Bone marrow (tissue), 2 donors: ENCODE measurements at places on chromosomes 2 and 18.

DNA sequence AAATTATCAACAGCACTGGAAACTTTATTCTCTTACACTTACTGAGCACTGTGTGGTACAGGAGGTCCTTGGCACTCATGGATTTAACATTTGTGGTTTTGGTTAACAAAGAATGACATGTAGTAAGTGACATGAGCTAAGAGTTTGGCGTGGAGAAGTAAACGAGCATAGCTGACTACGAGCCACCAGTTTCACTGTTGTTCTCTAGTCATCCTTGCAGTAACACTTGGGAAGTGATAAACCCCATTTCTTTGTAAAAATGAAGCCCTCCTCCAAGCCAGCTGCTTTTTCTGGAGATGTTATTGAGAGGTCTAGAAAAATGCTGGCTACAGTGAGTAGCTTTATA lies 32.7 kb downstream of the QPCT start:
- DNase-seq = no peak

GRCh38 chr2:25286025-25286400 lies 55.7 kb downstream of the DNMT3A start:
- DNase-seq = no peak

DNA sequence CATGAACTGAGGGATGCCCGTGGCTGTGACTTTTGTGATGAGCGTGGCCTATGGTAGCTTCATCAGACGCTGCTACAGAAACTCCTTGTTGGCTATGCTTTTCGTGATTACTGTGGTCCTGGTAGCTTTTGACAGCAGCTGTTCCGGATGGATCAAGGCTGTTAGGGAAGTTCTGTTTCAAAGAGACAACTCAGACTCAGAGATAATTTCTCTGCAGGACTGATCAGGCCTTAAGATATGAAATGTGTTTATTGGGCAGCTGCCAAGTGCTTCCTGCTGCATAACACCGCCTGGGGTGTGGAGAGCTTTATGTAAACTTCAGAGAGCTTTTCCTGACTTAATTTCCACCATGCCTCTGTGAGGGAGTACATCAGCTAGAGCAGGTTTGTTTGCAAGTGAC lies 243.8 kb downstream of the TSN start:
- DNase-seq = no peak

DNA sequence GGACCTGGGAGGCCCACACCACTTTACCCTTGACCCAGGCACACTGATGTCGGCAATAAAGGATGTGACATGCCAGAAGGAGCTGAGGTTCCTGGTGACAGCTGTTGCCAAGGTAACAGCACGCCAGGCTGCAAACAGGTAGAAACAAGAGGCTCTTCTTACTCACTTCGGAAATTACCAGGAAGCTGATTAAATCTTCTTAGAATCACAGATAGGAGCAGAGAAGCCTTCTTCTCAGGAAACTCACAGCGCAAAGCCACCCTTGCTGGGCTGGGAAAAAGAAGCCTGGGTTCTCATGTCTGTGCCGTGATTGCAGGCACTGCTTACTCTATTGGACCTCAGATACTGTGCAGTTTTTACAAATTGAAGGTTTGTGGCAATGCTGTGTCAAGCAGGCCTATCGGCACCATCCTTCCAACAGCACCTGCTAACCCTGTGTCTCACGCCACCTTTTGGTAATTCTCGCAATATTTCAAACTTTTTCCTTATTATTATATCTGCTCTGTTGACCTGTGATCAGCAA lies 61.0 kb upstream of the TAF1B start:
- DNase-seq = no peak

DNA sequence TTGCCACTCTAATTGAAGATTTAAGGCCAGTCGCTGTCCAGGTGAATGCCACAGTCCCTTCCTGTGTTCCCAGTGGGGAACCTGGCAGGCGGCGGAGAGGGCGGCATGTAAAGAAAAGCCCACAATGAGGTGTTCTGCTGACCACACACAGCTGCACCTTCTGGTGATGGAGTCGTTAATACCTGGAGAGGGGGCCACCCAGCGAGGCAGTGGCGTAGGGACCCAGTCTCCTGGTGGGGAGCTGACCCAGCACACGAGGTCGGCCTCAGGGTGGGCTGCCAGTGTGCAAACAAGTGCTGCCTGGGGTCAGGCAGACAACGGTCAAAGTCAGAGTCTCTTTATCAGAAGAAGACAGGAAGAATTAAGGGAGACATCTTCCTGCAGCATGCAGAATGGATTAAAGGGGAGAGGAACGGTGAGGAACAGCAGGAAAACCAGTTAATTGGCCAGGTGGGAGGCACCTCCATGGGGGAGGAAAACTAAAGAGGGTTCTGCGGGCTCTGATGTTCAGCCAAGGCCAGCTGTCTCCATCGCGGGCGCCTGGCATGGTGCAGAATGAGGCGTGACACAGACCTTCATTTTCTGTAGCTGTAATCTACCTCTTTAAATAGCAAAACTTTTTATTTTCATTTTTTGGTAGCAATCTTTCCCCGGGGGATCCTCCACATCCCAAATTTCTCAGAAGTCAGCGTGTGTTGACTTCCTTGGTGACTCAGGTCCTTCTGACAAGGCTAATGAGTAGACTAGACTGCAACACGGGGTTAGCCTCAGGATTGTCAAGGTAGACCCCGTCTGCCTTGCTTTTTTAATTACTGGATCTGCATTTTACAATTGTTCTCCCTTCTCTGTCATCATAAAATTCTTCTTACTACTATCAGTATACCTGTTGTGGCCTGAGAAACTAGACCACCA lies 78.3 kb downstream of the SMAD7 start:
- no peak for DNase-seq

DNA sequence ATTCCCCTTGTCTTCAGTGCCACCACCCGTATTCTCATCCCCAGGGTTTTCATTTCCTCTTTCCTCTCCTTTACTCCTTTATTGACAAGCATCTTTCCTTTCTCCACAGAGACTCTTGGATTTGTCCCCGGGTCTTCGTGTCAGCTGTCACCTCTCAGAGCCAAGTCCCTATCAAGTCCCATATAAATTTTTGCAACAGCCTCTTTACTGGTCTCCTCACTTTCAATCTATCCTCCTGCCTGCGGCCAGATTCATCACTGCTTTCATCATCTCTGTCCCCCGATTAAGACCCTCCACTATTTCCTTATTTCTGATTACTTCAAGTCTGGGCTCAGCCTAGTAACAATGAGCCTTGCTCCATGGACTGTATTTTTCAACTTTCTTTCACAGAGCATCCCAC lies 113.8 kb downstream of the CTAGE1 start:
- no peak for DNase-seq
